ENCODE measurements at places on chromosomes 4 and X. TPM values are rescaled to one million over a fixed set of nuclear protein-coding genes. Genes with fewer than 3 reads are reported as not detected.

Gene SPANXA1
- 0.25 TPM for total RNA-seq

Gene HSD17B13
- 0.05 TPM for total RNA-seq

Gene ADH1B
- not detected for total RNA-seq

Gene GLRB
- 0.92 TPM for total RNA-seq

Gene UCP1
- 0.07 TPM for total RNA-seq

Gene ARHGAP6
- total RNA-seq, result 0.11 TPM

Gene ADAMTS3
- not detected for total RNA-seq

Gene DDX3X
- total RNA-seq, result 220 TPM

Gene GAGE12E
- not detected for total RNA-seq
